ENCODE measurements at places on chromosomes 5 and 9. TPM values are rescaled to one million over a fixed set of nuclear protein-coding genes. Genes with fewer than 3 reads are reported as not detected.
A peak's percentile ranks its signal among the peaks of the same experiment; 100 is the strongest.

The HRH2 gene
- 2.1 TPM for polyA plus RNA-seq

The SHC3 gene
- 0.69 TPM for polyA plus RNA-seq

The CFAP90 gene
- 0.75 TPM for polyA plus RNA-seq

The FGF10 gene
- 5.7 TPM for polyA plus RNA-seq

GRCh38 chr5:27403243-27403882 lies 365.0 kb upstream of the CDH9 start:
- DNase-seq: no peak
- no peaks in the 10 kb centered on the region for H3K4me1 ChIP-seq
- H3K27me3 ChIP-seq: no peaks in the 10 kb centered on the region
- no peaks in the 10 kb centered on the region for H3K36me3 ChIP-seq

The STPG3 gene
- polyA plus RNA-seq: 3.4 TPM

The OCLN gene
- polyA plus RNA-seq: 85.5 TPM

- DNase-seq: no peak
- peaks cover 14% of the 10 kb centered on the region for H3K4me1 ChIP-seq
- H3K4me3 ChIP-seq: no peak overlapping the region
- H3K27ac ChIP-seq: no peak overlapping the region
- H3K27me3 ChIP-seq: no peaks in the 10 kb centered on the region
Observed at GRCh38 chr5:180294913-180295555, 3.2 kb upstream of the MAPK9 start.

GRCh38 chr5:67416986-67417385 lies 220.4 kb upstream of the CD180 start:
- no peaks in the 10 kb centered on the region for H3K36me3 ChIP-seq
- H3K4me3 ChIP-seq: no peak overlapping the region
- no peak overlapping the region for H3K27ac ChIP-seq
- no peaks in the 10 kb centered on the region for H3K4me1 ChIP-seq

DNA sequence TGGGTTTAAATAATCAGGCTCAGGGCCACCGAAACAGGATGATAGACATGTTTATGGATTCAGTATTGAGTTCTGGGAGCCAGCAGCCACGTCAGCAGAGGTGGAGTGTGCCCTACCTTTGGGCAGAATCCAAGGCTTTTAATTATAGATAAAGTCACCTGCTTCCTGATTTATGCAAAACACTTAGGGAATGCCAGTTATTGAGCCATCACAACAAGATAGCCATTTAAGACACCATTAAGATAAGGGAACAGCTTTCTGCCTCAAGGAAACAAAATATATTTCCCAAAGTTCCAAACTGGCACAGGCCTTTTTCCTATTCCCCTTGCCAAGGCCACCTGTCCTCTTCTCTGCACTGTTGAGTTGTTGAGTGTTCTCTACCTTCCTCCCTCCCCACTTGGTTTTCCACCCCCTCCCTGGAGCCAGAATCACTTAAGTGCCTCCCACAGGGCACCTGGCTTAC lies 2.4 kb downstream of the CCL28 start:
- H3K36me3 ChIP-seq: no peaks in the 10 kb centered on the region
- H3K27me3 ChIP-seq: no peaks in the 10 kb centered on the region
- no peak overlapping the region for H3K27ac ChIP-seq
- DNase-seq: no peak

DNA sequence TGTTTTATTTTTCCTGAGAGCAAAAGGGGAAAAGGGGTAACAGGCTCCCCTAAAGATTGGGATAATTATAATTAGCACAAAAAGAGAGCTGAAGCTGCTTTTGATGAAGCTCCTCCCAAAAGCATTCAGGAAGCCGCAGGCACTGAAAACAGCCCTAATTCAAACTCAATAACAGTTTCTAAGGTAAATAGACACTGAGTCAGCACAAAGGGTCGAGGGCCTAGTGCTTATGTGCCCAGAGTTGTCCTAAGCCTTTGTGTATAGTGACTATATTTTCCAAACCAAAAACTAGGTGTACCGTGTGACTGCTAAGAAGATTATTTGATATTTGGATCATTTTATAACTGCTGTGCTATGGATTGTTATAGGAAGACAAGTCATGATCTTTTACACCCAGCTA lies 67.7 kb downstream of the HMHB1 start:
- peaks cover 2% of the 10 kb centered on the region for H3K27me3 ChIP-seq
- no peak overlapping the region for H3K27ac ChIP-seq
- H3K4me3 ChIP-seq: no peak overlapping the region
- no peak for DNase-seq
- H3K4me1 ChIP-seq: no peaks in the 10 kb centered on the region

The TRIM32 gene
- polyA plus RNA-seq: 31.5 TPM

DNA sequence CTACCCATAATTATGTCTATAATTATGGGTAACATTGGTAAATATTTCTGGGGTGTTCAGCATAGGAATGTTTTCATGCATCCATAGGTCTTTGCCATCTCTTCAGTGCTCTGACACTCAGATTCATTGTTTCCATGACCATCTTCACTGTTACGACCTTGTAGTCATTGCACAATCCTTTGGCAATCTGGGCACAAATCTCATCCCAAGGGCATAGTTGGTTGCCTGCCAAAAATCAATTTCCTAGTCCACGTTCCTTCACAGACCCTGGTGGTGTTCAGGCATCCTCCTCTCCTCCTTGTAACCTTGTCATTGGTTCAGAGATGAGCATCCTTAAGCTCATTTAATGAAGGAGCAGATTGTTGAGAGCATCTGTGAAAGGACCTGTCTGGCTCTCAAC lies 1400.7 kb downstream of the CDH12 start:
- H3K4me1 ChIP-seq: no peaks in the 10 kb centered on the region
- no peak overlapping the region for H3K27ac ChIP-seq
- no peaks in the 10 kb centered on the region for H3K36me3 ChIP-seq
- no peak for DNase-seq
- no peaks in the 10 kb centered on the region for H3K27me3 ChIP-seq

The WHRN gene
- polyA plus RNA-seq: 10.2 TPM

The MEIKIN gene
- not detected for polyA plus RNA-seq

- H3K27me3 ChIP-seq: no peaks in the 10 kb centered on the region
- no peaks in the 10 kb centered on the region for H3K36me3 ChIP-seq
- no peak overlapping the region for H3K4me3 ChIP-seq
Observed at GRCh38 chr9:89274838-89275237, 36.2 kb upstream of the CKS2 start.

- no peak for DNase-seq
- no peak overlapping the region for H3K27ac ChIP-seq
- no peak overlapping the region for H3K4me3 ChIP-seq
- no peaks in the 10 kb centered on the region for H3K4me1 ChIP-seq
Observed at GRCh38 chr5:111495159-111495558, 17.2 kb downstream of the STARD4 start.

The PIP5K1B gene
- polyA plus RNA-seq: 57.9 TPM

DNA sequence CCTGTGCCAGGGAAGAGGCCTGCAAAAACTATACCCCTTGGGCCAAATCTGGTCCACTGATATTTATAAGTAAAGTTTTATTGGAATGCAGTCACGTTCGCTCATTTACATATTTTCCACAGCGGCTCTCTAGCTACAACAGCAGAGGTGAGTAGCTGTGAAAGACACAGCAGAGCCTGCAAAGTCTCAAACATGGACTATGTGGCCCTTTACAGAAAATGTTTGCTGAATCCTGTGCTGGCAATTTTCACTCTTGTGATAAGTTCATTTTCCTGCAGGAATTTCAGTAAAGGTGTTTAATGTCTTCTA lies 70.1 kb downstream of the EPB41L4B start:
- H3K27me3 ChIP-seq: no peaks in the 10 kb centered on the region
- H3K36me3 ChIP-seq: peaks cover 8% of the 10 kb centered on the region
- no peak for DNase-seq
- H3K27ac ChIP-seq: peak overlapping the region; percentile 65
- H3K4me3 ChIP-seq: no peak overlapping the region
- peaks cover 20% of the 10 kb centered on the region for H3K4me1 ChIP-seq

DNA sequence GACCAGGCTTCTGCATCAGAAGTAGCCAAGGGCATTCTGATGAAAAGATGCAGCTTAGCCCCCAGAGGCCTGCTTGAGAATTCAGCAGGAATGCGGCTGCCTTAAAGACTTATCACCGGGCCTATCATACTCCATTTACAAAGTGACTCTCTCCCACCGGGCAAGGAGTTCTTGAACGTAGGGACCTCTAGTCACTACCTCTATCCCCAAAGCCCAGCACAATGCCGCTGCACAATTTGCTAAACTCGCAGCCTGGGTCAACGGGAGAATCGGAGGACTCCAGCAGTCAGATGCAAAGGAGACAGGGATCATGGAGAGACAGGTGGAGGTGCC lies 661 bp downstream of the PDCL start:
- peaks cover 12% of the 10 kb centered on the region for H3K4me1 ChIP-seq
- H3K27ac ChIP-seq: peak overlapping the region; percentile 74
- H3K27me3 ChIP-seq: no peaks in the 10 kb centered on the region
- H3K36me3 ChIP-seq: peaks cover 20% of the 10 kb centered on the region
- no peak for DNase-seq
- H3K4me3 ChIP-seq: peak overlapping the region; percentile 84

DNA sequence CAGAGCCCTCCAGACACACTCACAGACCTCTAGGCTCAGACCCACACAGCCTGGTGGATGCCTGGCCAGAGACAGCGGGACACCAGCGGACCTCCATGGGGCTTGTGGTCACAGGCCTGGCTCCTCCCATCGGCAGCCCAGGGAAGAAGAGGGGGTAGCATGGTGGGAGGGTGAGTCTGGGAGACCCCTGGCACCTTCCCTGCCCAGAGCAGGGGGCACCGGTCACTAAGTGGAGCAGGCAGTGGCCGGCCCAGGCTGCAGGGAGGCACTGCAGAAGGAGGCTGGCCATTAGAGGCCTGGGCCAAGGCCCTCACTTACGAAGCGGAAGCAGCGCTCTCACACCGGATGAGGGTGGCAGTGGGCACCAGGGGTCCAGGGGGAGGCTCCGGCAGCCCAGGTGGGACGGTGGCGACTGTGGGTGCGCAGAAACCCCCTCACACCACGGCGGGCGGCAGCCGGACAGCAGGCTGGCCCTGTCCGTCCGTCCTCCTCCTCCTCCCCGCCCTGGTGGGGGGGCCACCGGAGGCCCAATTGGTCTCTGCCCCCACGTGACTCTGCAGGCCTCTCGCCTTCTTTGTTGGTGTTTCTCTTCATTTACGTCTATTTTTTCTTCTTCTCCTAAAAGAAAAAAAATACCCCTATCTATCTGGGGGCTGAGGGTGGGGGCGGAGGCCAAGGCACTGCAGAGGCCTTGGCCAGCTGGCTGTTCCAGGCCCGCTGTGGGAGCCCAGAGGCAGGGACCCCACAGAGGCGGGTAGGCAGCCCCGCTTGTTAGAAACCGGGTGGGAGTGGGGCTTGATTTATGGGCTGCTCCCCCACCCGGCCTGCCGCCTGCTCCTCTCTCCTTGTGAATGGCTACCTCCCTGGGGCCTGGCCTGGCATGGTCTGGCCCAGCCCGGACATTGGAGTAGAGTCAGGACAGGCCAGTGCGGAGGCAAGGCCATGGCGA lies at the start of gene NR5A1:
Gene NR5A1, minus strand, starts transcription at position 469 of the 949 bp plus-strand sequence. CDS start 4,004 bp downstream, outside the sequence.
- H3K4me1 ChIP-seq: peaks cover 3% of the 10 kb centered on the region
- no peaks in the 10 kb centered on the region for H3K36me3 ChIP-seq
- no peak for DNase-seq

- peak; percentile 33 for DNase-seq
- H3K27ac ChIP-seq: no peak overlapping the region
- no peak overlapping the region for H3K4me3 ChIP-seq
- H3K4me1 ChIP-seq: no peaks in the 10 kb centered on the region
Observed at GRCh38 chr5:14399054-14399692, 182.4 kb upstream of the OTULINL start.

GRCh38 chr5:120657104-120657503 lies 193.0 kb downstream of the PRR16 start:
- no peak for DNase-seq
- no peak overlapping the region for H3K4me3 ChIP-seq
- H3K4me1 ChIP-seq: no peaks in the 10 kb centered on the region
- H3K36me3 ChIP-seq: no peaks in the 10 kb centered on the region
- no peak overlapping the region for H3K27ac ChIP-seq

DNA sequence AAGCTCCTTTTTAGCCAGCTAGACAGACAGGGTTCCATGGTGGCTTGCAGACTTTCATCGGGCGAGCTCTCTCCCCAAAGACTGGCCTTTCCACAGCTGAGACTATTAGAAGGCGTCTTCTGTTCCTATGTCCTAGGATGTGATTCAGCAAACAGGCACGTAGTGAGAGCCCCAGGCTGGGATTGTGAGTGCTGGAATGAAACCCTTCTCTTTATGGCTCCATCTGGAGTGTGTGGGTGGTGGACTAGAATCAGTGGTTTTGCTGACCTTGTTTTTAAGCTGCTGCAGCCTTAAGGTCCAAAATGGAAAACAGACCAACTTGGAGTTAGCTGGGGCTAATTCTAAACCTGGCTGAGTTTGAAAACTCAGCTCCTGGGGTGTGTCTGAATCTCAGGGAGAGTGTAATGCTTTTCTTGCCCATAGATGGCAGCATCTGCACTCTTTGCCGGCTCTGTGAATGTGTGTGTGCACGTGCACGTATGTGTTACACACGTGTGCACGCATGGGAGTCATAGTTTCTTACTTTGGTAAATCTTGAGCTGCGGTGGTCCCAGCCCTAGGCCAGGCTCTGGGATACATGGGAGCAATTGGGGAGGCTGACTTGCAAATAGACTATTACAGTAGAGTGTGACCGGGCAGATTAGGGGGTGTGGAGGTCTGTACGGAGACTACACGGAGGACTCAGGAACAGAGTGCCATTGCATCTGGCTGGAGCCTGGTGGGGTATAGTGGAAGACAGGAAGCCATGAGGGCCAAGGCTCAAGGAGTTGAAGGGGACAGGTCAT lies 10.7 kb downstream of the GSN start:
- H3K36me3 ChIP-seq: peaks cover 2% of the 10 kb centered on the region
- H3K4me3 ChIP-seq: no peak overlapping the region
- DNase-seq: peak; percentile 80
- H3K4me1 ChIP-seq: peaks cover 30% of the 10 kb centered on the region
- H3K27me3 ChIP-seq: no peaks in the 10 kb centered on the region

DNA sequence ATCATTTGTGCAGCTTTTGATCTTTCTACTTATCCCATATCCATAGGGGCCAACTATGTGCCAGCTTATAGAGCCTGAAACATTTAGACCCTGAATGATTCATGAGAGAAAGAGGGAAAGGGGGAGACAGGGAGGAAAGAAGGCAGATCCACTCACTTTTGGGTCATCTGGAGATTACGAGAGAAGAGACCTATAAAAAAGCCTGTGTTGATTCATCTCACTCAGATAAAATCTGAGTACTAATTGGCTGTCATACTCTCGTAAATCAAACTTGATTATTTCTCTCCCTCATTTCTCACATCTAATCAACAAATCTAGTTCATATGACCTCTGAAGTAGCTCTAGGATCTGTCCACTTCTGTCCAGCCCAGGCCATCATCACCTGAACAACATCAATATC lies 137.1 kb downstream of the ARL15 start:
- H3K27me3 ChIP-seq: no peaks in the 10 kb centered on the region
- H3K4me3 ChIP-seq: no peak overlapping the region
- DNase-seq: no peak
- peaks cover 15% of the 10 kb centered on the region for H3K4me1 ChIP-seq
- peaks cover 8% of the 10 kb centered on the region for H3K36me3 ChIP-seq
- H3K27ac ChIP-seq: no peak overlapping the region

All from large intestine (tissue), 12 donors.